Bronchial epithelial cell (primary cell): ENCODE measurements at places on chromosomes 1 and 21.

GRCh38 chr1:67166196-67166595 lies at the start of gene IL23R:
Gene IL23R, plus strand, starts transcription at chr1:67166454. Its CDS starts 1,667 bp downstream, at chr1:67168121.
- no peak for DNase-seq

DNA sequence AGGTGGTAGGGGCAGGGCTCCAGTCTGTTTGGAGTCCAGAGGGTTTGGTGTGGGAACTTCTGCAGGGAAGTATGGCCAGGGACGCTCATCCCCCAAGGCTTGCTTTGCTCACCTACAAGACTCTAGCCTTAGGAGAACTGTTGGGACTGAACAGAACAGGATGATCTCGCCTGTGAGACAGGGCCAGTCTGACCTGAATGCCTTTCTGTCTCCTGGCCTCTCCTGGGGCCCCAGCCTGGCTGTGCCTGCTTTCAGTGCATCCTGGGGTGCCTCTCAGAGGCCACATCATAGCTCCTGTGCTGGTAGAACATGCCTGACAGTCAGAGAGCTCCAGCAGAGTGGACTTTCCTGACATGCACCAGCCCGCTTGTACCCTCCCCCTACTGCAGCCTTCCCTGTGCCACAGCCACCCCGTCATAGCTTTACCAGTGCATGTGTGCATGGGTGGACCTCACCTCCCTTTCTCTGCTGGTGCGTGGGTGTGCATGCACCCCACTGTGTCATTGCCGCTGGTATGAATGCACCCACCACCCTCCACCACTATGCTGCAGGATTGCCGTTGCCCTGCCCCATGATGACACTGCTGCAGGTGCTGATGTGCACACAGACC lies 165.8 kb downstream of the GIPC2 start:
- DNase-seq = peak; percentile 37

DNA sequence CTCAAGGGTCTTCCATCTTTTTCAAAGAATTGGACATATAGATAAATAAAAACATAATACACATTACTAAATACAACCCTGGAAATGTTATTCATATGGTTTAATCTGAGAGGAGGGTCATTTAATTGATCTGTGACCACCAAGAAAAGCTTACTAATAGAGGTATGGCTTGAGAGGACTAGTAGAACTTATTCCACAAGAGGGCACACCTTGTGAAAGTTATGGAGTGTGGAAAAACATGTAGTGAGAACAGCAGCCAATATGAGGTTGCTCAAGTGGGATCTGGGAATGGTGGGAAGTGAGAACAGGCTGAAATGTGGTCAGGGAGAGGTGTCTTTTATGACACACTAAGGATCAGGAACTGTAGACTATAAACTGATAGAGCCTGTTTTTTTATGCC lies 973.5 kb upstream of the B3GALT2 start:
- DNase-seq = peak; percentile 12

GRCh38 chr1:91374086-91374485 lies 30.6 kb downstream of the HFM1 start:
- DNase-seq = no peak

DNA sequence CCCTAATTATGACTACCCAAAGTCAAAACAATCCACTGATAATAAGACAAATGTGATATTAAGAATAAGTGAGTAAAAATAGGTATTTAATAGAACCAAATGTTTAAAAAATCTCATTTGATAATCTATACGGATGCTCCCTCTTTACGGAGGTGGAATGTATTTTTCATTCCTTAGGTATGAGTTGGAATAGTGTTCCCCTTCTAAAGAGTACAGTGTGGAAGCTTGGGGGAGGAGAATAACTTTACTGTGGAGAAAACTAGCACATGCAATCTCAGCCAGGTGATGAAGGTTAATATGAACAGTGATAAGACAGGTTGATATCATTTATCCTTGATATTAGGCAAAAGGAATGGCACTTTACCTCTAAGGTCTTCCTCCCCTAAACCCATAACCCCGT lies 74.6 kb downstream of the GPR88 start:
- no peak for DNase-seq

GRCh38 chr1:66003690-66004089 lies 211.0 kb downstream of the PDE4B start:
- DNase-seq = no peak

DNA sequence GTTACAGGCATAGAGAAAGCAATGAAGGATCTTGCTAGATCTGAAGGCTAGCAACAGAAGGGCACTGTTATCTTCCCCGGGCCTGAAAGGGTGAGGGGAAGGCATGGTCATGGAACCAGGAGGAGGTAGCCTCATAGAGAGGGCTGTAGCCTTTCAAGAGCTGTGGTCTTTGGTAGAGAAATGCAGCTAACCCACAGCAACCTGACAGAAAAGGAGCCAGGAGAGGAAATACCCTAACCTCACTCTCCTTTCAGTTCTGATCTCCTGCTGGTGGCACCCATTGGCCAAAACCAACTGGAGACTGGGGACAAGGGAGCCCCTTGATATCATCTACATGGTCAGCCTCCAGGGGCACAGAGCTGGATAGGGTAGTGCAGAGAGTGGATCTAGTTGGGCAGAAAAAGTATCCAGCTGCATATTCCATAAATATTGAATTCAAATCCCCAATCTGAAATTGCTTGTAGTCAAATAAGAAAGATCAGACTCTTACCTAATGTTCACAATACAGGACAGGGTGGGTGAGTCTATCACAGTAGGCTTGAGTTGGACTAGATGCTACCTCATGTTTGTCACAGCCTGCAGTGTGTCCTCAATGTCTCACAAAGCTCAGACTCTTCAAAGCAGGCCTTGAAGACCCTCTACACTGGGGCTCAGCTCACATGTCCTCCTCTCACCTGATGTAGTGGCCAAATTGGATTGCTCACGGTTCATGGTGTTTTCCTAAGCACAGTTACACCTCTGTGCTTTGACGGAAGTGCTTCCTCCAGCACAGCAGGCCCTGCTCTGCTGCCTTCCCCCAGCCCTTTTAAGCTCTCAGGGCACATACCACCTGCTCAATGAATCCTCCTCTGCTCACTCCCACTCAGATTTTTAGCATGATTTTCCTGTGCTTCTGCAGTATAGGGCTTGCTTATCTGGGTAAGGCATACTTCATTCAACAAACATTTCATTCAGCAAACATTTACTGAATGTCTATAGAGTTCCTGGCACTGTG lies 74.1 kb upstream of the JUN start:
- DNase-seq = no peak

DNA sequence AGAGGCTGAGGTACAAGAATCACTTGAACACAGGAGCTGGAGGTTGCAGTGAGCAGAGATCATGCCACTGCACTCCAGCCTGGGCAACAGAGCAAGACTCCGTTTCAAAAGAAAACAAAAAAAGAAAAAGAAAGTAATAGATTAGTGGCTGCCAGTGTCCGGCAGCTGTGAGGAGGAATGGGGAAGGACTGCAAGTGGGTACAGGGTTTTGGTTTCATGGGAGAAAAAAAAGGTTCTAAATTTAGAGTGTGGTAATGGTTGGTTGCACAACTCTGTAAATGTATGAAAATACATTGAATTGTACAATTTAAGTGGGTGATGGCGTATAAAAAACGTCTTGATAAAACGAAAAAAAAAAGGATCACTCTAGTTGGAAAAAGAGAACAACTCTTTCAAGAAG lies 6.7 kb downstream of the TAF1A start:
- no peak for DNase-seq

DNA sequence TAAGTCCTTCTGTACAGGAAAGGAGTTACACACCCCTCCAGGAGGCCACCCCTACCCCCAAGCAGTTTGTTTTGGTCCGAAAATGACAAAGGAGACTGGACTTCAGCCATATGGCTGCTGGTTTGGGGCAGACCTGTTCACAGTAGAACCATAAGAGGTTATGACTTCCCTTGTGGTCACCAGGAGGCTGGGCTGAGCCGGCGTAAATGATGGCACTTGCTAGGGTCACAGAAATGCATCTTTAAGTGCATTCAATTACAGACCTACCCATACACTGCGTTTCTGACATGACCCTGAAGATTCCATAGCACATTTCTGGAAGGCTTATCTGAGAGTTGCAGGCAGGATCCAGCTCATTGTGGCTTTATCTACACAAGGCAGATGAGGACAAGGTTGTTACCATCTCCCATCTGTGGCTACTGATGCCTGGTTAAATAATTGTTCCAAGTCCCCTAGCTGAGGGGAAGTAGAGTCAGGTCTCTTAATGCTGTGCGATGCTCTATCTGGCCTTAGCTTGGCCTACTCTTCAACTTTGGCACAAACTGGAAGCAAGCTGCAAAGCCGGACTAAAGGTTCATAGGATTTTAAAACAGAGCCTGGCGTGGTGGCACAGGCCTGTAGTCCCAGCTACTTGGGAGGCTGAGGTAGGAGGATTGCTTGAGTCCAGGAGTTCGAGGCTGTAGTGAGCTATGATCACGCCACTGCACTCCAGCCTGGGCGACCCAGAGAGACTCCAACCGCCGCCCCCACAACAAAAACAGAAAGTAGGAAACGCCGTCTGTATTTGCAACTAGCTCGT lies 1.7 kb upstream of the TRIM67 start:
- DNase-seq = no peak

DNA sequence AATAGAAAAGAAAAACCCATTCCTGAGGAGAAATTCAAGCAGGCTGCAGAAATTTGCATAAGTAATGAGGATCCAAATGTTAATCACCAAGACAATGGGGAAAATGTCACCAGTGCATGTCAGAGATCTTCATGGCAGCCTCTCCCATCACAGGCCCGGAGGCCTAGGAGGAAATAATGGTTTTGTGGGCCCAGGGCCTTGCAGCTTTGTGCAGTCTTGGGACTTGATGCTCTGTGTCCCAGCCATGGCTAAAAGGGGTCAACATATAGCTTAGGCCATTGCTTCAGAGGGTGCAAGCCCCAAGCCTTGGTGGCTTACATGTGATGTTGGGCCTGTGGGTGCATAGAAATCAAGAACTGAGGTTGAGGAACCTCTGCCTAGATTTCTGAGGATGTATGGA lies 22.7 kb downstream of the RAB3GAP2 start:
- no peak for DNase-seq

DNA sequence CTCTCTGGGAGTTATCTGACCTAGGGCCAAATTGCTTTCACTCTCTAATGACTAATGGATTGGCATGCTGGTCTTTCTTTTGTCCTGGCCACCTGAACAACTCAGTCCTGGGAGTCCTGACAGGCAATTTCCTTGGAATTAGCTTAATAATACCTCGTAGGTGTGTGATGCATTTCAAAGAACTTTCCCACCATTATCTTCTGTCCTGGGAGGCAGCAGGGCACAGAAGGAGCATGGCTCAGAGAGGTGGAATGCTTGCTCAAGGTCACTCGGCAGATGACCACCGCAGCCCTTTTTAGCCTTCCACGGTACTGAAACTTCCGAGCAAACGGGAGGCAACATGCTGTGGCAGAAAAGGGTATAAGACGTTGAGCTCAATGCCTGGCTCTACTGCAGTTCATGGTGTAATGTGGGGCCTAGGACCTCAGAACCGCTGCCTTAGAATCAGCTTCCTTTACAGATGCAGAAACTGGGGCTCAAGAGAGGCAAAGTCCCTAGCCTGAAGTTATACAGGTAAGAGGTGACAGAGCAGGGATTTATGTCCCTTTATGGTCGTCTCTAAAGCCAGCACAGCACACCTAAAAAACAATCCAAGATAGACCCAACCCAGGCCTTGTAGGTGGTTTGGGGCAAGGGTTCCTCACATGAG lies 3.2 kb downstream of the ID3 start:
- peak; percentile 95 for DNase-seq

GRCh38 chr1:169692756-169693460 lies 18.5 kb downstream of the SELL start:
- DNase-seq = no peak
